ENCODE measurements at places on chromosomes 12 and 14.

DNA sequence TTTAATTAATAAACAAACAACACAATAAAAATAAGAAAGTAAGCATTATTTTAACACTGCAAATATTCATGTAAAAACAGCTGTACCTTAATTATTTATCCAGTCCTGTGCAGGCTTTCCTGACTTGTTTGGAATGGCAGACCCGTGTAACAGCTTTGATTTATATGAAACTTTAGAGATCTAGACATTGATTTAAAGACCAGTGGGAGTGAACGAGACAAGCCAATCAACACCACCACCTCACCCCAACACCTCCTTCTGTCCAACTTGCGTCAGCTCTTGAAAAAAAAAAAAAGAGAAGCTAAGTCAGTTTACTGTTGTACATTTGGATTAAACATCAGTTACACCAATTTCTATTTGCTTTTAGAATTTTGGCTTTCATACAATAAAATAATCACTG, 22.3 kb downstream of the SLC38A4 start:
- no peak for DNase-seq

GRCh38 chr12:70260646-70261045, 17.4 kb downstream of the CNOT2 start:
- no peak for DNase-seq

GRCh38 chr12:21881965-21882364, 59.3 kb downstream of the ABCC9 start:
- DNase-seq: no peak

GRCh38 chr12:126067626-126068329, 1002.5 kb downstream of the AACS start:
- DNase-seq: no peak

All from activated T-helper 1 cell treated with Interleukin-2 at 50 U/mL for 16 hours (primary cell).